ENCODE measurements at places on chromosomes 2 and 18.

- DNase-seq, result no peak
Observed at GRCh38 chr2:124079045-124079444, 54.0 kb downstream of the CNTNAP5 start.

DNA sequence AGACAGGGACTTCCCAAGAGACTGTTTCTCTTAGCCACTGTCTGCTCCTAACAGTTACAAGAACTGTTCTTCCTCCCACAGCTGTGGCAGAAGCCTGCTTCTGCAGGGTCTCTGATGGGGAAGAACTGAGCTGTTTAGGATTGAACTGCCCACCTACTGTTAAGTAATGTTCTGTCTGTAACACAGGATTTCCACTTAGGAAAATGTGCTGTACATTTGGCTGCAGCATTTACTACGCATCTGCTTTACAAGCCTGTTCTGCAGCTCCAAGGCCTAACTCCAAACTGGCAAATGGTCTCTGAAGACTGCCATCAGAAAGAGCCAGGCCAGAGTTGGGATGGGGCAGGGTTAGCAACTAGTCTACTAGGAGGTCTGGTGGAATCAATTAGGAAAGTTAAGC is 87.8 kb upstream of the UPP2 start:
- DNase-seq, result no peak

- DNase-seq, result peak; percentile 62
Observed at GRCh38 chr2:240958366-240959213, 39.8 kb upstream of the SNED1 start.

DNA sequence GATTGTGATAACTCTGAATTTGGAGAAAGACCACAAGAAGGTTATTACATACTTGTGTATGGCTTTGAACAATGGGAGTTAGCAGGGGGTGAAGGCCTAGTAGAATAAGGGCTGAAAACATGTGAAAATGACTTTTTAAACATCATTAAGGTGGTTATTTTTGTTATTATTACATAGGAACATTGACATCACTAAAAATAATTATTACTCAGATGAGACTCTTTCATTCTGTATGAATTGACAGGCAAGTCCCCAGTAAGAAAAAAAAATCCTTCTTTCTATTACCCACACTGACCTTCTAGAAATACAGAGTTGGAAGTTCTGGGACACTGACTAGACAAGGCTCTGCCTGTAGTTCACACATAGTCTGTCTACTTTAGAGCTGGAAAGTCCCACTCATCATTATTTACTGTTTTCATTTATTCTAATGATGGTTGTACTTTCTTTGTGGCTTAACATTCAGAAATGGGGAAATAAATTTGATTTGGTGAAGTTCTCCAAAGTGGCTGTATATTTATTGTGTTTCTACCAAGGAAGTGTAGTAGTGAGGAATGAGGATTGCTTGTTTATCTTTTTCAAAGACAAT is 219.6 kb upstream of the EPAS1 start:
- DNase-seq, result no peak

GRCh38 chr18:3281456-3282400 is 19.8 kb downstream of the MYL12B start:
- no peak for DNase-seq

DNA sequence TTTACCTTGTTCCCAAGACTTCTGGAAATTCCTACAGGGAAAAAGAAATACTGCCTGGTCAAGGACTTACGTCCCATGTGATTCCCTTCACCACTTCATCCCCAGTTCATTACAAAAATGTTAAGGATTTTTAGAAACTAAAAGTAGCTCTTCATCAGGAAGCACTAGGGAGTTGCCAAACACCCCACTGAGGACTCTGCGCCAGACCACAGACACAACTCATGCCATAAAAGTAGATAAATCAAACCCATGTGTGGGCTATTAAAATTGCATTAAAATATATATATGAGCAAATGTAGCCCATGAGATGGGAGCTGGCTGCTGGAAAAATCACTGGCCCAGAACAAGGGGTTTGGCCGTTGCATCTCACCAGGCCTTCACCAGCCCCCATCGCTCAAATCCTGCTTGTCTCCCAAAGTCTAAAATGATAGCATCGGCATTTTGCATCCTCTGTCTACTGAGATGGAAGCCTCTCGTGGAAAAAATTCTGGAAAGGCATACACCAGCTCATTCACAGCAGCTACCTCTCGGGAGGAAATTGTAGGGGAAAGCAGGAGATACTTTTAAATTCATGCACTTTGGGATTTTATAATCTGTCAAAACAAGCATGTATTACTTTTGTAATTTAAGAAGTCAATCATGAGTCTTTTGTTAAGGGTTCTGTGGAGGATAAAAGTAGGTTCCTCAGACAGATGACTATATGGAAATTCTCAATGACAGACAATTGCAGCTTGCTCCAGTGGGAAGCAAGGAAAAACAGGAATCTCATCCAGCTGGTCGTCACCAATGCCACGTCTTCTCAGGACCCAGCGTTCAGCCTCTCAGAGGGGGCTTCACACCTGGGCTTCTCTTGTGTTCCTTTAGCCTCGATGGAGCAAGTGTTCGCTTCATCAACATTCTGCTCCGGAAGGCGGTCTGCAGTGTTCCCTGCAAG is 113.9 kb downstream of the MREG start:
- DNase-seq, result no peak

GRCh38 chr2:138421315-138421970 is 80.1 kb upstream of the SPOPL start:
- DNase-seq, result no peak

DNA sequence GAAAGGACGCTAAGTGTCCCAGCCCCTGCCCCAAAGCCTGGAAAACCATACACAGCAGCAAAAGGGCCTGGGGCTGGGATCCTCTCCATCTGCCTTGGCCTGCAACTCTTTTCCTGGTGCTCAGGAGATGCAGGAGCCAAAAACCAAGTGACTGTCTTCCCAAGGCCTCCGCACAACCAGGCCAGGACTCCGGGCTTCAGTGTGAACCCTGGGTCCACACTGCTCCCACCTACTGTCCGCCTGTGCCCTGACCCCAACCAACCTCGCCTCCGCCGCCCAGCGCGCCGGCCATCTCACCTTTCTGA is 1.1 kb downstream of the FEV start:
- DNase-seq, result no peak

DNA sequence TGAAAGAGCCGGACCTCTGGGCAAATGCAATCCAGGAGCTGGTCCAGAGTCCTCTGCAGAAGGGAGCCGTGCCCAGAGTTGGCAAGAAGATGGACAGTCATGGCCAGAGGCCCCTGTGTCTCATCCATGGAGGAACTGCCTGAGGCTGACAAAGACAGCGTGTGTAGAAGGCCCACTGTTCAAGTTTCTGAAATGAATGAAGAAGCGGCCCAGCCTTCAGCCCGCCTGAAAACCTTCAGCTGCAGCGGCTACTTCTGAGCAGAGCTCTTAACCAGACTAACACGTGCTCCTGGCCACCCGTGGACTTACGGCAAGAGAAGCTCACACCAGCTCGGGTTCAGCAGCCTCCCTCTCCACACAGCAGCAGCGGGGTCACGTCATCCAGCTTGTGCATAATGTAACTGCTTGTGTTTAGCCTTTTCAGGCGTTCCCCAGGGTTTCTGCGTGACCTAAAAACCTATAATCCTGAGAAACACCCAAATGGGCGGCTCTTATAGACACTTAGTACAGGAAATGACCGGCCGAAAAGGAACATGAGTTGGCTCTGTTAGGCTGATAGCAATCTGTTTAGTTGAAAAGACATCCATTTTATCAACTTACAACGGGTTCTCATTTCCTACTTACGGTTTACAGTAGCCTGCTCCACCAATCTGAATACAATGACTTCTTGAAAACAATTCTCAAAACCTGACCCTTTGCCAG is at the start of gene FAM124B:
Gene FAM124B, minus strand, starts transcription at position 467 of the 702 bp plus-strand sequence. Its CDS starts 339 bp downstream, at position 128.
- peak; percentile 69 for DNase-seq

DNA sequence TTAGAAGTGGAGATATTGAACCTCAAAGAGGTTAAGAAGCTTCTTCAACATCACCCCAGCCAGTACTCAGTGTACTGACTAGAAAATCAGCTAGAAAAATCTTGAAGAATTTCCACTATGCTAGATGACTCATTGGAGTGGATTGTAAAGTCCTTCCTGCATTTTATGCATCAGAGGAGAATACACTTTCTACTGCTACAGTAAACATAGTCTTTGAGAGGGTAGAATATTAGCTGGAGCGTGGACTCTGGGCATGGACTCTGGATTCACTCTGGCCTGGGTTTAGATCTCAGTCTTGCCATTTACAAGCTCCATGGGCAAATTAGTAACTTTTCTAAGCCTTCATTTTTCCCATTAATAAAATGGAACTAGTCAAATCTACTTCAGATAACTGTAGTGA is 215.9 kb downstream of the IRS1 start:
- DNase-seq, result no peak

GRCh38 chr18:58761241-58761969 is 90.1 kb downstream of the MALT1 start:
- DNase-seq, result no peak

DNA sequence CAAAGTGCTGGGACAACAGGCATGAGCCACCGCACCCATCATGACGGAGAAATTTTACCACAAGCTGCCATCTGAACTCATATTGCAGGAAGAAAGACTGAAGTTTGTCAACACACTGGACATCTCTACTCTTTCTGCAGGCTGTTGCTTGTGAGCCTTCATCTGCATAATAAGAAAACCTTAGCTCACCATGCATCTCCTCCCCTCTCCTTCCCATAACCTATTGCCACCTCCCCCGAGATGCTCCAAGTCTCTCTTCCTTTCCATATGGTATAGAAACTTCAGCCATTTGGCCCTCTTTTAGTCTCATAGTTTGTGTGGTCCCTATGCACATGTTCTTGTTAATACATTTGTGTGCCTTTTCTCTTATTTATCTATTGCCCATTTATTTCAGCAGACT is 19.1 kb upstream of the C2orf72 start:
- no peak for DNase-seq

- peak; percentile 42 for DNase-seq
Observed at GRCh38 chr2:1495676-1496358, 82.6 kb downstream of the TPO start.

All from left forelimb (tissue), 1 donor.